Stimulated activated CD4-positive, alpha-beta T cell treated with anti-CD3 and anti-CD28 coated beads, Interleukin-12 subunit alpha, Interleukin-12 subunit beta, amount 100 ng/mL, for 48 hours (primary cell): ENCODE measurements at places on chromosomes 2 and 18.

DNA sequence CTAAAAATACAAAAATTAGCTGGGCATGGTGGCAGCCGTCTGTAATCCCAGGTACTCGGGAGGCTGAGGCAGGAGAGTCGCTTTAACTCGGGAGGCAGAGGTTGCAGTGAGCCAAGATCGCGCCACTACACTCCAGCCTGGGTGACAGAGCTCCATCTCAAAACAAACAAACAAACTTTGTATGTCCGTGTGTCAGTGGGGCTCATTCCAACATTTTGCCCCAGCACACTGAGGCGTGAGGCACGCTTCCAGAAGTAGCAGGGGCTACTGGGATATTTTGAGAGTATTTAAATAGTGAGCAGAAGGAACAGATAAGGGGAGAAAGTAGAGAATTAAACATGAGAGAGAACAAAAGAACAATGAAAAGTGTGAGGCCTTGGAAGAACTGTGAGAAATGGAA is 83.3 kb upstream of the TANK start:
- no peak for DNase-seq

- DNase-seq: peak; percentile 22
Measured at GRCh38 chr2:1750933-1751766, 6.8 kb upstream of the PXDN start.

DNA sequence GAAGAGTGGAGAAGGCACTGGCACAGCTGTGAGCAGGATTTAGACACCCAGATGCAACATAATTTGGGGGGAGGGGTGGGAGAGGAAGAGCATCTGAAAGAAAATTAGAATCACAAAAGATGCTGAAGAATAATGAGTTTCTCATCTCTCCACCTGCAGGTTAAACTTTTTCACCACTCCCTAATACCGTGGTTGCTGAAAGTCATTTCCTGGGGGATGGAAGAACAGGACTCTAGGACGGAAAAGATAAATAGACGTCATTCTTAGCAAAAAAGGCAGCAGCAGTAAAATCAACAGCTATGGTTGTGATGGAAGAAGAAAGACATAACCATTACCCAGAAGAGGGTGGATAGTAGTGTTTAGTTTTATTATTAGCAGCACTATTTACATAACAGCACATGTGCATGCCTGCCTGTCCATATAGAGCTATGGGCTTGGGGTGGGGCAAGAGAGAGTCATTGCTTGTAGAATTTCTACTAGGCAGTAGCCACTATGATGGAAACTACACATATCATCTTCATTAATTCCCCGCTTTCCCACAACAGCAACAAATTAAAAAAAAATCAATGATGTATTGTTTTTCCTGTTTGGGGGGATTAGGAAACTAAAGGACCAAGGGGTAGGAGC is 212.2 kb downstream of the TRIB2 start:
- no peak for DNase-seq

DNA sequence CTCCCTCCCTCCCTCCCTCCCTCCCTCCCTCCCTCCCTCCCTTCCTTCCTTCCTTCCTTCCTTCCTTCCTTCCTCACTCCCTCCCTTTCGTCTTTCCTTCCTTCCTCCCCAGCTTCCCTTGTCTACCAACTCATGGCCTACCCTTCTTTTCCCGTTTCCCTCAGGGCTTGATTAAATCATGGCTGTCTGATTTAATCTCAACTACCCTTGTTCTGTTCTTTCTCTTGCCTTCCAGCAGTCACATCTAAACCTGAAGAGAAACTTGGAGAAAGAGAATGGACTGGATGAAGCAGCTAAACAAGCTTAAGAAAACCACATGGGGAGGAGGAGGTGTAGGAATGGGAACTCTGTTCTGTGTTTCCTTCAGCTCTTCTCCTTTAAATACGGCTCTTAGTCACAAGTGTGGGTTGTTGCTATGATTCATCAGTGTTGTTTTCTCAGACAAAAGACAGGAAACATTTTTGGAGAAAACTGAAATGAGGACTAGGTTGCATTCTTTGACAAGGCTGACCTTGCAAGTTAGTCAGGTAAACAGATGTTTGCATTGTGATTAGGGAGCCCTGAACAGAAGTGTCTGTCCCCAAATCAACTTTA is 177.9 kb downstream of the LRRTM1 start:
- DNase-seq: no peak

DNA sequence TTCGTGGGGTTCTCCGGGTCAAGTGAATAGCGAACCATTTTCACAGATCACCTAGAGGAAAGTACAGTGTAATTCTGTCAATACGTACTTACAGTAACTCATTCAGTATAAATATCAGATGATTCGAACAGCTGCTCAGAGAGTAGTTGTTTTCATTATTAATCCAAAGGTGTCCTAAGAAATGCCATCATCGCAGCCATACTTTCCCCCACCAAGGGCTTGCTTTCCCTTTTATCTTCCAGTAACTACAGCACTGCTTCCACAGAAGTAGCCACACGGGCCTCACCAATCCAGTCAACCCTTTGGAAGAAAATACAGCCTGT is 4.5 kb upstream of the C18orf32 start:
- DNase-seq: no peak

DNA sequence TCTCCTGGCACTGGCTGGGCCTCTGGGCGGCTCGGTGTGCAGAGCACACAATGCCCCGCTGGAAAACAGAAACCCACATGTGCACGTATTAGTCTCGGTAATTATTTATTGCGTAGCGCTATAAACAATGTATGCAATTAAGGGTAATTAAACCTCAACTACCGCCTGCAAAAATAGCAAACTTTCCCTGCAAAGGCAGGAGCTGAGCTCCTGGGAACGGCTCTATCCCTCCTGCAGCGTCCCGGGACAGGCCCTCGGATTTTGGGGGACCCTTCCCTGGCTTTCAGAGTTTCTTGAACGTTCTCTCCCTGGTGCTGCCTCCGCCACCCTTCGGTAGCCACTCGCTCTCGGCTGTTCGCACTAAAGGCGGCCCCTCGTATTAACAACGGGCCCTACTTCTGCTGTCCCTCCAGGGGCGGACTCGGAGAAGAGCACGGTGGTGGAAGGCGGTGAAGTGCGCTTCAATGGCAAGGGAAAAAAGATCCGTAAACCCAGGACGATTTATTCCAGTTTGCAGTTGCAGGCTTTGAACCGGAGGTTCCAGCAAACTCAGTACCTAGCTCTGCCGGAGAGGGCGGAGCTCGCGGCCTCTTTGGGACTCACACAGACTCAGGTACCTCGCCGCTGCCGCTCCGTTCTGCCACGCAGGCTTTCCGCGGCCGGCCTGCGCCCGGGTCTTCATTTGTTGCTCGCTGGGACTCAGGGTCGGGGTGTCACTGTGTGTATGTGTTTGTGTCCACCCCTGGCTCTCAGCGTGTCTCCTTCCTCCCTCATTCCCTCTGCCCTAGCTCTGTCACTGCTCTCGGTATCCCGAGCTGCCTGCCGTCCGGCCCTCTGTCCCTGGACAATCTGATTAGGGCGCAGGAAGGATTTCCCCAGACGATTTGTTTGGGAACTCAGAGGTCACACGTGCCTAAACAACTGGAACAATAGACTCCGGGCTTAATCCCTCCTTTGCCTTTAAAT is 1.2 kb downstream of the DLX1 start:
- DNase-seq: no peak

DNA sequence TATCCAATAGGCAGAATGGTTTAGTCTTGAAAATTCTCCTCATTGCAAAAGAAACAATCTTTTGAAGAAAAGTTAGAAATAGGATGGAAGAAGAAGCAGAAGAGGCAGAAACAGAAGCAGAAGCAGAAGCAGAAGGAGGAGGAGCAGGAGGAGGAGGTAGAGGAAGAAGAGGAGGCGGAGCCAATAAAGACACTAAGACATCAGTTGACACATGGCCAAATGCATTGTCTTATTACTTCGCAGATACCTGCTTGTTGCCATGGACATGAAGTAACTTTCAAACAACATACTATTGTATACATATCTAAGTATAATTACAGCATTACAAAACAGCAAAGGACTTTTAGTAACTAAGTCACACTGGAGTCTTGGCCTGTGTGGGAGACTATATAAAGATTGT is 606.3 kb downstream of the METTL4 start:
- DNase-seq: no peak

DNA sequence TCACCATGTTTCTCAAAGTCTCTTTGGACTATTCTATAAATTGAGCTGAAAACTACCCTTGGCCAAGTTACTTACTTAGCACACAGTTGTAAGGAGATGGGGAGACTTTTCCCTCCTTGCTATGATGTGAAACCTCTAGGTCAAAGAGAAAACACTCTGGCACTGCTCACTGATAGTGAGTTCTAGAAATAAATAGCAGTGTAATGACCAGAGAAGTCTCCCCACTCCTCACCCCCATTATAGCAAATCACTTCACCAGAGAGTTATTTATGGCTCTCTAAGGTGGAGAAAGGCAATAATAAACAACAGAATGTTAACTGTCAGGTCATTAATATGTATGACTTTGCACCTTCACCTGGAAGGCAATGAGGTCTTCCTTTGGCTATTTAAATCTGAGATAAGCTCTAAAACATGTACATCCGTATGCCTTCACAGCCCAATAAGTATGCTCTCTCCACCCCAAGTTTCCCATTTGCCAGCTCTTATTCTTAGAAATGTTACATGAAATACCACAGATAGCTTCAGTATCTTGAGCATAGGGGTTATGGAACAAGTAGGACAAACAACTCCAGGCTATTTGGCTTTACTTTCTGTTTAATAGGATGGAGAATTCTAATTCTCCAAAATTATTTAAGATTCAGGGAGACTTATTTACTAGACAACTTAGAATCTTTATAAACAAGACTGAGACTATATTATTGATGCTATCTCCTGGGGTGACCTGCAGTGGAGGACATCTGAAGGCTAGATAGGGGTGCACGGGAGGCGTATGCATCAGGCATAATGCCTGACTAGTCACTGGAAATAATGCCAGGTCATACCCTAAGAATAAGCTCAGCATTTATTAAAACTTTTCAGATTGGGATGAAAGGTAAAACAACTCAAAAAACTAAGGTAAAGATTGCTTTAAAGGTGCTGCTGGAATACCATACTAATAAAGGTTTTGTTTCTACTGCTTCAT is 65.3 kb upstream of the DTNB start:
- no peak for DNase-seq

GRCh38 chr2:30721668-30722647 is 85.3 kb downstream of the CAPN13 start:
- DNase-seq: no peak

DNA sequence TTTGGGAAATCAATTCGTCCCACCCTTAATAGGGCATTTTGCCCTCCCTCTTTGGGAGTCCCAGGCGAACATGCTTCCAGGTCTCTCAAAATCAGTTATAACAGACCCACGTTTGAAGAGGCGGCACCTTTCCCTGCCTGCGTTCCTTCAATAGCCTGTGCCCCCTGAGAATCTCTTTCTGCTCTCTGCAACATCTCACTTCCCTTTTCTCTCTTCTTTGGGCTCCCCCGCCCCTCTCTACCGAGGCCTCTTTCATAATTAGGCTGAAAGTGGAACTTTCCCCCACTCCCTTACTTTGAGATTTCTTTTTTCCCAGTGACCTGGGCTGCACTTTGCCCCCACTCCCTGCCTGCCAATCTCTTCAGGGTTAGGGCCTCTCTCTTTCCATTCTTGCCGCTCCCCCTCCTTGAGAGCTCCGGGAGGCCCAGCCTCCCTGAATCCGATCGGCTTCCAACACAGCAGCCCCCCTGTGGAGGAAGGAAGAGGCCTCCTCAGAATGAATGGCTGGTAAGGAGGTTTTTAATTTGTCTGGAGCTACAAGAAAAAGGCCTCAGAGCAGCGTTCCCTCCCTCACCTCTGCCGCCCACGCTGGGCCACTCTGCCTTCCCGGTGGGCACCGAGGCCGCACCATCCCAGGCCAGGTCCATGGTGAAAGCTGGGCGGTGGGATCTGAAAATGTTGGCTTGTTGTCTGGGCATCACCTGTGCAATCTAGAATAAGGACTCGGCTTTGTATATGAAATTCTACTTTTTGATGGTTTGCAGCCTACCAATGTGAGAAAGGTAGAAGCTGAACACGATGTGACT is 162.6 kb upstream of the SIX3 start:
- DNase-seq: no peak

- DNase-seq: no peak
Measured at GRCh38 chr2:42185220-42185921, 16.2 kb downstream of the EML4 start.

DNA sequence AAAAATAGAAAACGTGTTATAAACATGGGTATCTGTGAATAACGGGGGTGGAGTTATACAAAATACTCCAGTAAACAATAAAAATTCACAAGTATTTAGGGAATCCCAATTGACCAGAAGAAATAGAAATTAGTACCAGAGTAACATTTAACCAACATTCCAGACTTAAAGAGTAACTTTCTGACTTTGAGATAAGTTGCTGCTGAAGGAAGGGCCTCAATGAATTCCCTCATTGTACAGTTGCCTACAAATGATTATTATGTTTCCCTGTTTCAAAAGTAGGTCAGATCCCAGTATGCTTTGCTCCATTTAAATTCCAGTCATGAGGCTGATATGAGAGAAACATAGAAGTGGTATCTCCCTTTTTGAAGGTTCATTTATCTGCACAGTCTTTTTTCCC is 88.3 kb upstream of the KCNH7 start:
- DNase-seq: no peak

DNA sequence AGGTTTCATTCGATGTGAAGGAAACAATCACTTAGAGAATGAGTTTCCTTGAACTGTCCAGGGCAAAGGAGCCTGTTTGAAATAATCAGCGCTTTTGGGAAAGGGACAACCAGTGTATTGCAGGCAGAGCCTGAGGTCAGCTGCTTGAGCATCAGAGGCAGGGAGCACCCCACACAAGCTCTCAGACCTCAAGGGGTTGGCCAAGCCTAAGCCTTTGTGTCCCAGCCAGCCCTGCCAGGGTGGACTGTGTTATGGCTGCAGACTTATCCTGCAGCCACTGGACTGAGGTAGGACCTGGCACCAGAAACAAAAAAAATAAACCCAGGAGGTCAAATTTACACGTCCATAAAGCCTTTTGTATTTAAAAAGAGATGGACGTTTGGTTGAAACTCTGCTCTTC is 228.3 kb downstream of the SEPTIN10 start:
- no peak for DNase-seq

DNA sequence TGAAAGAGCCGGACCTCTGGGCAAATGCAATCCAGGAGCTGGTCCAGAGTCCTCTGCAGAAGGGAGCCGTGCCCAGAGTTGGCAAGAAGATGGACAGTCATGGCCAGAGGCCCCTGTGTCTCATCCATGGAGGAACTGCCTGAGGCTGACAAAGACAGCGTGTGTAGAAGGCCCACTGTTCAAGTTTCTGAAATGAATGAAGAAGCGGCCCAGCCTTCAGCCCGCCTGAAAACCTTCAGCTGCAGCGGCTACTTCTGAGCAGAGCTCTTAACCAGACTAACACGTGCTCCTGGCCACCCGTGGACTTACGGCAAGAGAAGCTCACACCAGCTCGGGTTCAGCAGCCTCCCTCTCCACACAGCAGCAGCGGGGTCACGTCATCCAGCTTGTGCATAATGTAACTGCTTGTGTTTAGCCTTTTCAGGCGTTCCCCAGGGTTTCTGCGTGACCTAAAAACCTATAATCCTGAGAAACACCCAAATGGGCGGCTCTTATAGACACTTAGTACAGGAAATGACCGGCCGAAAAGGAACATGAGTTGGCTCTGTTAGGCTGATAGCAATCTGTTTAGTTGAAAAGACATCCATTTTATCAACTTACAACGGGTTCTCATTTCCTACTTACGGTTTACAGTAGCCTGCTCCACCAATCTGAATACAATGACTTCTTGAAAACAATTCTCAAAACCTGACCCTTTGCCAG is at the start of gene FAM124B:
Gene FAM124B, minus strand, starts transcription at position 467 of the 702 bp plus-strand sequence. Its CDS starts 339 bp downstream, at position 128.
- DNase-seq: peak; percentile 8
